ENCODE measurements at places on chromosomes 2 and 18.

GRCh38 chr2:15556311-15556930, 4.7 kb downstream of the NBAS start:
- no peak for DNase-seq

GRCh38 chr2:170044751-170045478, 133.0 kb upstream of the MYO3B start:
- DNase-seq: no peak

- no peak for DNase-seq
These were observed 84.8 kb downstream of the OSBPL6 start for GRCh38 chr2:178279142-178279541.

DNA sequence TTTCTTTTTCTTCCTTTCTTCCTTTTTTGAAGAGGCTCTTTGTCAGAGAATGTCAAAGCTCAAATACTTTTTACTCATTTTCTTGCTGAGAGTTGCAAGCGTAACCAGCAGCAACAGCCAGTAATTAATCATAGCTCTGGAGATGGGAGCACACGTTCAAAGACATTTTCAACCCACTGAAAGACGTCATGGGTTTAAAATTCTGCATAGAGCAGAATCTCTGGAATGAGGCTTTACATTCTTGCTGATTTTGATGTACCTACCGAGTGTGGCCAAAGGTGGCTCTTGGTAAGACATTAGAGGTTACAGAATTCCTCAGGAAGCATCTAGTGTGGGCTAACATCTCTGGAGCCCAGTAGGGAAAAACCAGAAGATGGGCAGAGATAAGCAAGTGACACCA, 292.5 kb downstream of the MTX2 start:
- no peak for DNase-seq

DNA sequence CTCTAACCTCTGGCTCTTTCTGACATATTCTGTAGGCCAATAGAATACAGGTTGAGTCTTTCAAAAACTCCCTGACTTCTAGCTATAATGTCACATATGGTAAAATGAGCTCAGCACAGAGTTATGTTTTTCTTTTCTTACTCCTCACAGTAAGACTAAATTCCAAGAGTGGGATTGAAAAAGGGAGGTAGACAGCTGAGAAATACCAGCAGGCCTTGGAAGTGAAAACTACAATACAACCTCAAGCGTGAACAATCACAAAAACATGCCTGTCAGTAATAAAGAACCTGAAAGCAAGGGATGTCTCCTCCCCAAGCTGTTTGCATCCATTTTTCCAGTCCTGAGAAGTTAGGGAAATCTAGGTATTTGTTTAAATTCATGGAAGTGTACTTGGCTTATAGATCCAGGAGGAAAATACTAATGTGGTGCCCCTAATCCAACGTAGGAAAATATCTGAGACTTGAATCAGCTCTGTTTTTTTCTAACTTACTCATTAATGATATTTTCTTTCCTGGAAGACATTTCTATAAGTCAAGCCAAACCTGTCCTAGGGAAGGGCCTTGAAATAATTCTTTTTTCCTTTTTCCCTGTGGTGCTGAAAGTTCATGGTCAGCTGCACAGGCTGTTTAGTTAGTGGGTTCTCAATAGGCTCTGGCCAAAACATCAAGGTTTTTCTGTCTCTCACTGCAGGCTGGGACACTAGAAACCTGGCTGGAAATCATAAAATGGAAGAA, 167.9 kb upstream of the SPATS2L start:
- no peak for DNase-seq

- DNase-seq: peak; percentile 9
These were observed 2.2 kb upstream of the DLX1 start for GRCh38 chr2:172082944-172083627.

DNA sequence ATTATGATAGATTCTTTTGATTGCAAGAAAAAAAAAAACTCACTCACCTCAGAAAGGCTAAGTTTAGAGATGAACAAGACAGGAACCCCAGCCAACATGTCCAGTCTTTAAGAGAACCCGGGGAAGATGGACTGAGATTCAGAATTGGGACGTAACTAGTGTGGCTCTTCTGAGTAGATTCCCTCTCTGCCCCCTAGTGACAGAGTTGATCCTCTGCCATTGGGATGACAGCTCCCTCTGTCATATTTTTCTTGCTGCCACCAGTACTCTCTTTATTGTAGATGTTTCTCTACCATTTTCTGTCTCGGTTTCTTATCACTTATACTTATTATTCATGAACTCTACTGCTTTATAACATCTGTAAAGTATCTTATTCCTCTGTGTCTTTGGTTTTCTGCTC, 77.7 kb downstream of the GULP1 start:
- DNase-seq: no peak

GRCh38 chr18:51527826-51528225, 330.3 kb upstream of the MEX3C start:
- DNase-seq: no peak

DNA sequence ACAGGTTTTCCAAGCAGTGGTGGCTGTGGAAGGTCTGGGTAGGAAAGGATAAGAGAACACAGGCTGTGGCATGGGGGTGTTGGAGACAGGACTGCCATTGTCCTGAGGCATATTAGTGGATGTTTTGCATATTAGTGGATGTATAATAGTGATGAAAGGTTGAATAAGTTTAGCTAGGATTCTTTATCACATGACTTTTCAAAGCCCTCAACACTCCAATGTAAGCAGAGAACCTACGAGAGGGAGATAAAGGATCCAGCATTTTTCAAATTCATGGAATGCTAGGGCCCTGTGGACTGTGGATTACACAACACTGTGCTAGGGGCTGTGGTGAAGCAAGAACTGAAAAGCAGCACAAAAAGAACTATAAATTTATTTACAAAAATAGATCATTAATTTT, 63.2 kb downstream of the POLE4 start:
- no peak for DNase-seq

- no peak for DNase-seq
These were observed 92.2 kb downstream of the TEX51 start for GRCh38 chr2:126990605-126991532.

GRCh38 chr2:79512442-79513401, at the start of gene CTNNA2:
TSS of gene CTNNA2 (plus strand) at chr2:79513051.
- no peak for DNase-seq

- DNase-seq: no peak
These were observed 169.0 kb upstream of the HAAO start for GRCh38 chr2:42961385-42961811.
